ENCODE measurements at places on chromosomes 4 and X.
A peak's percentile ranks its signal among the peaks of the same experiment; 100 is the strongest.

DNA sequence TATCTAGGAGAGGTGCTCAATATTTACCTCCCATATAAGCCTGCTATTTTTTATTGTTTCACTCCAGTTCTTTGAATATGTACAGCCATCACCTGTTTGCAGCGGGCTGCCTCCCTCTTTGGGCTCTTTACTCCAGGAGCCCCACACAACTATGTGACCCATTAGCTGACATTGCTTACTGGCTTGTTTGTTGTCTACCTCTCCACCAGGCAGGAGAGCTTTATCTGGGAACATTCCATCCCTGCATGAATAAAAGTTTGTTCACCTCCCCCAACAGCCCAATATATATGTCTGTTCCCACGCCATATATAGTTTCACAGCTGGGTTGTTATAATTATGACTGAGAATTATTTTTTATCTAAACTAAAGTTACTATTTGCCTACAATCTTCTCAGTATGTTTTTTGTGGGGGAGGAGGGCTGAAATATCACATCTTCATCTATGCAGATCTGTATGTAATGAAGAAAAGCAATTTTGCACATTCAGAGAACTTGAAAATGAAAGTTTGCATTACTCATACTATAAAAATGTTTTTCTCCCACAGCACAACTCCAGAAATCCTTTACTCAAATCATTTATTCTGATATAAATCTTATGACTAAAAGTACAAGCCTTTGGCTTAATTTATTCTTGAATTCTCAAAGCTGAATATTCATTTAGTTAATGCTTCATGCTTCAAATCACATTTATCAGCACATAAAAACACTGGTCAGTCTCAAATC lies 61.2 kb upstream of the DAPP1 start:
- no peaks in the 10 kb centered on the region for H3K4me1 ChIP-seq
- H3K4me3 ChIP-seq = no peak overlapping the region
- H3K27ac ChIP-seq = no peak overlapping the region
- H3K27me3 ChIP-seq = no peaks in the 10 kb centered on the region
- H3K36me3 ChIP-seq = no peaks in the 10 kb centered on the region

GRCh38 chr4:168981460-168981859 lies 28.6 kb downstream of the CBR4 start:
- H3K27ac ChIP-seq = no peak overlapping the region
- DNase-seq = no peak
- no peak overlapping the region for H3K4me3 ChIP-seq
- H3K27me3 ChIP-seq = no peaks in the 10 kb centered on the region
- H3K36me3 ChIP-seq = peaks cover 33% of the 10 kb centered on the region
- no peaks in the 10 kb centered on the region for H3K4me1 ChIP-seq

DNA sequence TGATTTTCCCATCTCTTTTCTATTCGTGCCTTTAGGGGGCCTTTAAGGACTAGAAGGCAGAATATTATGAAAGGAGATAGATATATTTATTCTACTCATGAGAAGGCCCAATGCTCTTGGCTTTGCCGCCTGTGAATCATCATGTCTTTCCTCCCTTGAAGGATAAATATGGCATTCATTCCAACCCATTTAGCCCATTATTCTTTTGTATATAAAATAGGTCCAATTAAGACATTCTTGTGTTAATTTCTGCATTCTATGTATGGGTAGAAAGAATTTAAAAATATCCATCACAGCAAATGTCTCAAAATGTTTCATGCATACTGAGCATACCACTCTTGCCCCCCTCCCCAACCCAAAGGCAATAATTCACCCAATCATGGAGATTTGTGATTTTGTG lies 115.1 kb downstream of the AFF2 start:
- no peaks in the 10 kb centered on the region for H3K27me3 ChIP-seq
- H3K36me3 ChIP-seq = no peaks in the 10 kb centered on the region
- H3K27ac ChIP-seq = no peak overlapping the region
- H3K4me1 ChIP-seq = no peaks in the 10 kb centered on the region

GRCh38 chr4:37641352-37641751 lies 44.8 kb downstream of the RELL1 start:
- DNase-seq = no peak
- H3K4me3 ChIP-seq = no peak overlapping the region
- H3K27ac ChIP-seq = no peak overlapping the region
- no peaks in the 10 kb centered on the region for H3K27me3 ChIP-seq
- H3K4me1 ChIP-seq = no peaks in the 10 kb centered on the region

- no peaks in the 10 kb centered on the region for H3K36me3 ChIP-seq
- DNase-seq = no peak
- no peaks in the 10 kb centered on the region for H3K27me3 ChIP-seq
- H3K27ac ChIP-seq = no peak overlapping the region
These were observed 40.1 kb upstream of the RPA4 start for GRCh38 chrX:96843566-96843965.

DNA sequence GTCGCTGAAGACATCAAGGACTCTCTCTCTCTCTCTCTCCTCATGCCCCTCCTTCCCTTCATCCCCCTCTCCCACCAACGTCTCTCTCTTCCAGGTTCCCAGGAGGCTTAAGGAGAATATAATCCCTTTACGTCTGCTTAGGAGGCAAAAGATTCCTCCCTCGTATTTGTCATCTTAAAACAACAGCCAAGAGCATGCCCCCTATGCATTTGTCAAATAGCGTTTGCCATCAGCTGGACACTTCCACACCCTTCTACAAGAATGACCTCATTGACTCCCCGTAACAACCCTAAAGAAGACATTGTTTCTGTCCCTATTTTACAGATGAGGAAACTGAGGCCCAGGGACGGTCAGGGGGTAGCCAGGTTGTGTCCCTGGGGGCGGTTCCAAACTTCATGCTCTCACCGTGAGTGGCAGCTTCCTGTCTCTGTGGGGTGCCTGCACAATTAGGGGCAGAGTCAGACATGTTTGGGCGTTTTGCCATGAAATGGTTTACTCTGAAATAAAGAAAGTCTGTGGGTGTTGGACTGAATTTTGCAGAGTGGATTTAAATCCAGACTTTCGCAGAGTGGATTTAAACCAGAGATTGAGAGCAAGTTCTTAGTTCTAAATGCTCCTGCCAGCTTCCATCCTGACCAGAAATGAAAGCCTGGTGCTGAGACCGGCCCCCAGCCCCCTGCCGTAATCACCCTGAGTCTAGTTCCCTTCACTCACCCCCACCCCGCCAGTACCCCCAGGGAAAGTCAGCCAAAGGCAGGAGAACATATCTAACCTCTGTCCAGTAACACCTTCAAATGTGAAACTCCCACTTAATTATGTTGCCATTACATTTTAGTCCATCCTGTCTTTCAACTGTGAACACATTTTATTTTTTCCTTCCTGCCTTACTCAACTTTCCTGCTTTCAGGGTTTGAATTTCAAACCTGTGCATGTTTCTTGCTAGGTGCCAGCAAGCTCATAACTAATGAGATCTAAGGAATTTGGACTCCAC lies 44.3 kb upstream of the TBL1X start:
- H3K36me3 ChIP-seq = no peaks in the 10 kb centered on the region
- H3K27ac ChIP-seq = no peak overlapping the region
- no peak overlapping the region for H3K4me3 ChIP-seq
- H3K4me1 ChIP-seq = peaks cover 9% of the 10 kb centered on the region
- DNase-seq = no peak

- DNase-seq = peak; percentile 64
- peak overlapping the region; percentile 99 for H3K4me3 ChIP-seq
- peaks cover 46% of the 10 kb centered on the region for H3K4me1 ChIP-seq
- peak overlapping the region; percentile 99 for H3K27ac ChIP-seq
- no peaks in the 10 kb centered on the region for H3K27me3 ChIP-seq
These were observed 930 bp downstream of the ZNF718 start for GRCh38 chr4:125091-125771.

- no peak for DNase-seq
- H3K27ac ChIP-seq = no peak overlapping the region
- peaks cover 54% of the 10 kb centered on the region for H3K36me3 ChIP-seq
- H3K4me3 ChIP-seq = no peak overlapping the region
- no peaks in the 10 kb centered on the region for H3K27me3 ChIP-seq
- peaks cover 2% of the 10 kb centered on the region for H3K4me1 ChIP-seq
These were observed 21.4 kb downstream of the ETDC start for GRCh38 chrX:135330706-135331105.

GRCh38 chr4:38869511-38869910 lies 1.9 kb downstream of the FAM114A1 start:
- DNase-seq = no peak
- no peak overlapping the region for H3K27ac ChIP-seq
- peaks cover 34% of the 10 kb centered on the region for H3K4me1 ChIP-seq
- H3K4me3 ChIP-seq = no peak overlapping the region

GRCh38 chr4:138494931-138495330 lies 252.8 kb upstream of the SLC7A11 start:
- no peak for DNase-seq
- H3K27me3 ChIP-seq = no peaks in the 10 kb centered on the region
- no peaks in the 10 kb centered on the region for H3K36me3 ChIP-seq
- H3K4me1 ChIP-seq = no peaks in the 10 kb centered on the region
- H3K4me3 ChIP-seq = no peak overlapping the region
- H3K27ac ChIP-seq = no peak overlapping the region

DNA sequence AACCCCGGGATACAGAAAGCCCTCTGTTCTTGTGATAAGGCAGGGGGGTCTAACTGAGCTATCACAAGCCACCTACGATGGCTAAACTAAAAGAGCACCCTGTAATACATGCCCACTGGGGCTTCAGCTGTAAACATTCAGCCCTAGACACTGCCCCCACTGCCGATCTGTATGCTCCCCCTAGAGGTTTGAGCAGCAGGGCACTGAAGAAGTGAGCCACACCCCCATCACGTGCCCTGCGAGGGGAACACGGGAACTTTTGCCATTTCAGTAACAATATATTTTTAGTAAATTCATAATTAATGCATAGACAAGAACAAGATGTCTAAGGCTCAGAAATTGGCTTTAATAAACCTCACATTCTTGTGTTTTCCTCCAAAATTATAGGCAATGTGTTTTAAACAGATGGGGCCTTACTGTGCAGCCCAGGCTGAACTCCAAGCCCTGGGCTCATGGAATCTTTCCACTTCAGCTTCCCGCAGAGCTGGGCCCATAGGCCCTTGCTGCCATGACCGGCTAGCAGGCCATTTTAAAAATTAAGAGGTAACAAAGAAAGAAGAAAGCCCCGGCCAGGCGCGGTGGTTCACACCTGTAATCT lies 235.3 kb upstream of the SFRP2 start:
- H3K36me3 ChIP-seq = no peaks in the 10 kb centered on the region
- peaks cover 15% of the 10 kb centered on the region for H3K27me3 ChIP-seq
- H3K4me1 ChIP-seq = no peaks in the 10 kb centered on the region
- no peak overlapping the region for H3K4me3 ChIP-seq
- no peak overlapping the region for H3K27ac ChIP-seq

GRCh38 chrX:116667346-116668134 lies 204.8 kb upstream of the CT83 start:
- no peaks in the 10 kb centered on the region for H3K36me3 ChIP-seq
- no peaks in the 10 kb centered on the region for H3K27me3 ChIP-seq
- no peak overlapping the region for H3K4me3 ChIP-seq
- no peaks in the 10 kb centered on the region for H3K4me1 ChIP-seq
- no peak for DNase-seq
- H3K27ac ChIP-seq = no peak overlapping the region

GRCh38 chr4:71498002-71498401 lies 159.2 kb downstream of the SLC4A4 start:
- H3K36me3 ChIP-seq = no peaks in the 10 kb centered on the region
- H3K27me3 ChIP-seq = no peaks in the 10 kb centered on the region
- no peak overlapping the region for H3K4me3 ChIP-seq
- no peaks in the 10 kb centered on the region for H3K4me1 ChIP-seq
- no peak overlapping the region for H3K27ac ChIP-seq
- DNase-seq = no peak

DNA sequence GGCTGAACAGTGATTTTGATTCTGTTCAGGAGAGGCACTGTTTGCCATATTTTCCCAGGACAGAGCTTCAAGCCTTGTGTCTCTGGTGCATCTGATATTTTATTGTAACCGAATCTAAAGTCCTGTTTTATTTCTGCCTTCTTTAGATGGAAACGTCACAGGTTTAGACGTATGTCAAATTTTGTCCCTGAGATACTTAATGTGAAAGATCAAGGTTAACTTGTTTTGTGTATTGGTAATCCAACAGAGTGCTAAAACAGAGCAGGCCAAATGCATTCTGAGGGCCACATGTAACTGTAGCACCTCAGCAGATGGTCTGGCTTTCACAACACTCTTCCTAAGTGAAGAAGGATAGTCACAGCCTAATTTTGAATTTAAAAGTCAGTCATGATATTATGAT lies at the start of gene GNRHR:
TSS of gene GNRHR (minus strand) at position 101 of the 400 bp plus-strand sequence. CDS start at position 48, 53 bp downstream.
- DNase-seq = no peak
- no peak within 1 kb of the TSS for H3K4me3 ChIP-seq
- H3K4me1 ChIP-seq = no peaks in the 10 kb centered on the region
- H3K27ac ChIP-seq = no peak within 1 kb of the TSS
- H3K27me3 ChIP-seq = no peaks in the 10 kb centered on the region

- DNase-seq = no peak
- H3K27me3 ChIP-seq = peaks cover 4% of the 10 kb centered on the region
- H3K36me3 ChIP-seq = peaks cover 25% of the 10 kb centered on the region
These were observed 75.0 kb downstream of the AFAP1 start for GRCh38 chr4:7864685-7865084.

DNA sequence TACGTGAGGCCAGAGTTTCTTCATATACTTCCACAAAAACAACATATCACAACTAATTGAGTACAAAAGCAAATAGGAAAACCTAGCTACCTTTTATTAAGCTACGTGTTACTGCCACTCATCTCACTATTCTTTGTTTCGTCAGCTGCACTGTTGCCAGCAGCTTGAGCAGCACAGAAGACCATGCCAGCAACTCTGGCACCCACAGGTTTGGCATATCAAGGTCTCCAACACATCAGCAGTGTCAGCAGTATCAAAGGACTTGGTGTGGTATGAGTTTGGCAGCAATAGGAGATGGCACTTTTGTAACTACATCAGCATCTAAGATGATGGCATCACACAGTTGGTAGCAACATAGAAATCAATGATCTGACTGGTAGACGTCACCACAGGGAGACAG lies 30.7 kb downstream of the CDKL2 start:
- no peak for DNase-seq
- H3K4me3 ChIP-seq = no peak overlapping the region
- peaks cover 4% of the 10 kb centered on the region for H3K4me1 ChIP-seq
- no peaks in the 10 kb centered on the region for H3K36me3 ChIP-seq
- no peak overlapping the region for H3K27ac ChIP-seq
- H3K27me3 ChIP-seq = peaks cover 4% of the 10 kb centered on the region

DNA sequence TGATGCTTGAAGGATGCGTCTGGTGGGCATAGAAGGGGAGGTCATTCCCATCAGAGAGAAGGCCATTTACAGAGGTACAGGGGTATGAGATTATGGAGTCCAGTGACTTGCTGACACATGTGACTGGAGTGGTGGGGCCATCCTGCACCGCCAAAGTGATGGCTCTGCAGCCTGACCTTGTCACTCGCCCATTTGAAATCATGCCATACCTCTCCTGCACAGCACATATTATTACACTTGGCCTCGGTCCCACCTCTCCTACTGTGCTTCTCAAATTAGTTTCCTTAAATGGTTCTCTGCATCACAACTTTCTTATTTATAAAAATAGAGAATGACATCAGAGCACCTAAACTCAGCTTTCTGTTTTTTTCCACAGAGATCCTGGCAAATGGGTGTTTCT lies 60.7 kb upstream of the HAND2 start:
- H3K27me3 ChIP-seq = no peaks in the 10 kb centered on the region
- no peaks in the 10 kb centered on the region for H3K4me1 ChIP-seq
- no peak for DNase-seq
- no peaks in the 10 kb centered on the region for H3K36me3 ChIP-seq

Data from activated naive CD4-positive, alpha-beta T cell treated with anti-CD3 and anti-CD28 coated beads, Interleukin-2, amount 10 ng/mL, durations not matched to agents 7 days and 5 days (primary cell).